ENCODE measurements at places on chromosomes 5 and 9.
A peak's percentile ranks its signal among the peaks of the same experiment; 100 is the strongest.

DNA sequence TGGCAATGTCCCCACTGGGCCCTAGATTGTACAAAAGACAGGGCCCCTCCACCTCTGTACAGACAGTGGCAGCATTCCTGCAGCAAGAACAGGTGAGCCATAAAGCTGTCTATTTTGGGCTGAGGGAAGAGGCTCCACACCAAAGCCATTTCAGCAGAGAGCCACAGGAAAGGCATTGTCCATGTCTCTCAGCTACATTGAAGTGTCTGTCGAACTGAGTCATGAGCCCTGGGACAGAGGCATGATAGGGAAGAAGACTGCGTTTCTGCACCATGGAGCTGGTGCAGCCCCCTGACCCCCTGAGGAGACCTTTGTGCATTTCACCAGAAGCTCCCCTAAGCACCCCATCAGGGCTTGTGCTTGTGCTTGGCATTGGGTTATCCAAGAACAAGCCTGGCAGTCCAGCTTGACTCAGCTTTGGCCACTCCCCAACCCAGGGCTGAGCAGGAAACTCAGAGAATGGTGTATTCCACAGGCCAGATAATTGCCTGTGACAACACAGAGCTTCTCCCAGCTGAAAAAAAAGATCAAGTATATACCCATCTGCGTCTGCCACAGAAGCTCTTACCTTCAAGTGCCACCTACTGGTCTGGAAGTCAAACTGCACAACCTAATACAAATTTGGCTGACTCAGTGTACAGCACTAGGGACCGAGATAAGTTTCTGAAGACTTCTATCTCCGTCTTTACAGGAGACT is 5.9 kb upstream of the FRMD3 start:
- peak; percentile 21 for DNase-seq

- DNase-seq = no peak
Observed at GRCh38 chr9:117103438-117104110, 311.3 kb downstream of the ASTN2 start.

DNA sequence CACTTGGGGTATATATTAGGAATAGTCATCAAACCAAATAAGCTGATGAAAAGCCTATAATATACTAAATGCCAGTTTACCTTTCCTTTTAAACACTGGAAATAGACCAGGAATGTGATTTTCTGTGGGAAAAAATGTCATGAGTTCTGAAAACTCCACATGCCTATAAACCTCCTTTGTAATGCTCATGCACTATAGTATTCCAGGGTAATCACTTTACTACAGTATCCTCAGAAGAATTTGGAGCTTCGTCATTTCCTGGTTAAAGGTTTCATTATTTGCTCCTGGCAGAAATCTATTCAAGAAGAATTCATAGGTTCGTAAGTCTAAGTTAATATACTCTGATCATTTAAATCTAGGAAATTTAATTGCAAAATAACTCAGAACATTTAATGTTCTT is 1076.7 kb upstream of the DMAC1 start:
- DNase-seq = no peak

GRCh38 chr9:69243116-69243515 is 69.0 kb downstream of the TJP2 start:
- no peak for DNase-seq

DNA sequence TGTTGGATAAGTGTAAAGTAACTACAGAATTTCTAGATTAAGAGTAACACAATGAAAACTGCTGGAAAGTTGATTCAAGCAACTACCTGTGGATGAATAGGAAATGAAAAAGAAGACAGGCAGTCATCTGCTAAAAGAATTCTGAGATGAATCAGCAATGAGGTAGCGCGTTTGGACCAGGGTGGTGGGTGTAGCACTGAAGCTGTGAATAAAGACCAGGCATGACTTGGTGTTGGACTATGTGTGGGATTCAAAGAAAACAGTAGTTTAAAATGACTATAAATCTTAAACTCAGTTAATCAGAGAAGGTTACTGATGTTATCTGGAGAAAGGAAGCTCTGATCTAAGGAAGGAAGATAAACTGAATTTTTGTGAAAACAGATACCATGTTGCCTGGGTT is 159.8 kb downstream of the FBN2 start:
- DNase-seq = no peak

- DNase-seq = no peak
Observed at GRCh38 chr5:127941646-127942045, 141.9 kb upstream of the SLC12A2 start.

DNA sequence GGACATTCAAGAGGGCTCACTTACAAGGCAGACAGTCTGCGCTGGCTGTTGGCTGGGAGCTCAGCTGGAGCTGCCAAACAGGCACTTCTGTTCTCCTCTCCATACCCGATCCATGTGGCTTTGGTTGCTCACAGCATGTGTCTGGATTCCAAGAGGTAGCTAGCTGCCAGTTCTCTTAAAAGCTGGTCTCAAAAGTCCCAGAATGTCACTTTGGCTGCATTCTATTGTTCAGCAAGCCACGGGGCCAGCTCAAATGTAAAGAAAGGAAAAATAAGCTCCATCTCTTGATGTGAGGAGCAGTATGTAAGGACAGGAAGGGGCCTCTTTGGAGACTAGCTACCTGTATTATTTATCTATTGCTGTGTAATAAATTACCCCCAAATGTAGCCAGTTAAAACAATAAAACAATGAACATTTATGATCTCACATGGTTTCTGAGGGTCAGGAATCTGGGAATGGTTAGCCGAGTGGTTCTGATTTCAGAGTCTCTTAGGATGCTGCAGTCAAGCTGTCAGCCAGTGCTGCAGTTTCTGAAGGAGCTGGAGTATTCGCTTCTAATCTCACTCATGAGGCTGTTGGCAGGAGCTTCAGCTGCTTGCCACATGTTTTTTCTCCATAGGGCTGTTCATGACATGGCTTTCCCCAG is 112.7 kb upstream of the CLINT1 start:
- no peak for DNase-seq

DNA sequence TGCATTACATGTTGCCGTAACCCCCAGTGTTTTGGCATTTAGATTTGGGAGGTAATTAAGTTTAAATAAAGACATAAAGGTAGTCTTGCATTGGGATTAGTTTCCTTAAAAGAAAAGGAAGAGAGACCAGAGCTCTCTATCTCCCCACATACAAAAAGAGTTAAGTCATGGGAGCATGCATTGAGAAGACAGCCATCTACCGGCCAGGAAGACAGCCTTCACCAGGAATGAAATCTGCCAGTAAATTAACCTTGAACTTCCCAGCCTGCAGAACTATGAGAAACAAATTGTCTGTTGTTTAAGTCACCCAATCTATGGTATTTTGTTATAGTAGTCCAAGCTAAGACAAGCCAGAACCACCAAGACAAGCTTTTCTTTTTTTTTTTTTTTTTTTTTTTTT is 567.0 kb upstream of the CDH18 start:
- DNase-seq = no peak

DNA sequence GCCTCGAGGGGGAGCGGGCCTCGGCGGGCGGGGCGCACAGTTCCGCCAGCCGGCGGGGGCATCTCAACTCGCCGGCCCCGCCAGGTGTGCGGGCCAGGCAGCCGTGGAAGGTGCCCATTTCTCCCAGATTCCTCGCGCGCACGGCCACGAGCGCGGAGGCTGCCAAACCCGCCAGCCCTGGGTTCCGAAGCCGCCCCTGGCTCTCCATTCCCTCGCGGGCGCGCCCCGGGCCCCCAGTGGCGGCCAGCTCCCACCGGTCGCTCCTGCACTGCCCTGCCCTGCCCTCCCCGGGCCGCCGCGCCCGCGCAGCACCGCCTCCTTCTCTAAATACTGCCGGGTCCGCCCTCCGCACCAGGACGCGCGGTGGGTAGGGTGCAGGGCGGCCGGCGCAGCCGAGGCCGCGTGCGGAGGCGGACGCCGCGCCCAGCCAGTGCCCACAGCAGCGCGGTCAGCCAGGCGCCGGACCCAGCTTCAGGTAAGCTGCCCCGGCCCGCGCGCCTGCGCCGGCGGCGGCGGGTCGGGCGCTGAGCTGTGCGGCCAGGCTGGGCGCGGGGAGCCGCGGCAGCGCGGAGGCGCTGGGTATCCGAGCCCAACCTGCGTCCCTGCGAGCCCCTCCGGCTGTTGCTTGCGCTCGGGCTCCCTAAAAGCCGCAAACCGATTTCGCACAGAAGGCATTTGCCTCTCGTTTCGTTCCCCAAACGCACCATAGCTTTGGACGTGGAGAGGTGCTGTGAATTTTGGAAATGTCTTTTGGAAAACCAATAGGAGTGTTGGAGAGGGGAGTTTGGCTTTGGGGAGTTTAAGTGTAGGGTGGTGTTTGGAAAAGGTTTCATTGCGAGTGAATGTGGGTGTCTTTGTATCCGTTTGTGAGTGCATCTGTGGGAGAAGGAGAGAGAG is at the start of gene TMEM171:
Gene TMEM171 (plus strand): TSS at position 354 of the 897 bp plus-strand sequence. CDS start 2,799 bp downstream, outside the sequence.
- DNase-seq = no peak

DNA sequence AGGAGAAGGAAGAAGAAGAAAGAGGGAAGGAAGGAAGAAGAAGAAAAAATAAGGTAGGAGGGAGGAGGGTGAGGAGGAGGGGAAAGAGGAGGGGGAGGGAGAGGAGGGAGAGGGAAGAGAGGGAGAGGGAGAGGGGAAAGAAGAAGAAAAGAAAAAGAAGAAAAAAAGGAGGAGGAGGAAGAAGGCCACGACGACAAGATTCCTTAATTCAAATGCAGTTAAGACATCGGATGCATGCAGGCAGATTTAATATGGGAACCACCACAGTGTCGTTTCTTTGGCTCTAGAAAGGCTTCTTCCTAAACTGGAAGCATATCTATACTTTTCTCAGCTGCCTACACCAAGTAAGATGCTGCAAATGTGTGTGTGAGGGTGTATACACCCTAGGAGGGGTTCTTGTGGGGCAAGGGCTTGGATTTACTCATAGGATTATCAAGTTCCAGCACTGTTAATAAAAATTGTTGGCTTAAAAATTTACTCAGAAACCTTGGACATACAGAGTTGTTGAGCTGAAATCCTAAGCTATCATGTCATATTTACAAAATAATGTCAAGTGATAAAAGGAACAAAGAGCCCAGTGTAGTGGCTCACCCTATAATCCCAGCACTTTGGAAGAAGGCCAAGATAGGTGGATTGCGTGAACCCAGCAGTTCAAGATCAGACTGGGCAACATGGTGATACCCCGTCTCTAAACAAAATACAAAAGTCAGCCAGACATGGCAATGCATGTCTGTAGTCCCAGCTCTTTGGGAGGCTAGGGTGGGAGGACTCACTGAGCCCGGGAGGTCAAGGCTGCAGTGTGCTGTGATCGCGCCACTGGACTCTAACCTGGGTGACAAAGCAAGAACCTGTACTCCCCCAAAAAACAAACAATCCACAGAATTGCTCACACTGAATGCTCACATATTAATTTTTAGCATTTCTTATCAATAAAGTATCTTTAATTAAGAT is 108.5 kb downstream of the UBAP2 start:
- DNase-seq = no peak

- no peak for DNase-seq
Observed at GRCh38 chr5:151682751-151683331, 3.9 kb downstream of the SPARC start.

DNA sequence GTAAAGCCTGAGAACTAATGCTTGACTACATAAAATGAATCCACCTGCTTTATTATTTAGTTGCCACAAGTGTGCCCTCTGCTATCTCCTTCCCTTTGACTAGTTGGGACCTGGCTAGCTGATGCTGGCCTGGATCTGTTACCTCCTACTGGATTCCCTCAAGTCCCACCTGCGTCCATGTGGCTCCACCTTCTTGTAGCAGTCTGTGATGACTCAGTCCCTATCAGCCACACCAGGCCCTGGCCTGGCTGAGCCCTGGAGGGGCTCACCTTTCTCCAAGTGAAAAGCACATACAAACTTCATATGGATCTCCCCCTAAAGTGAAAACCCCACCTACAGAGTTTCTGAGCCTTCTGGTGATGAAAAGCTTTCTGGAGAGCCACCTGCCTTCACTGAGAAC is 611.4 kb downstream of the SEMA5A start:
- no peak for DNase-seq

DNA sequence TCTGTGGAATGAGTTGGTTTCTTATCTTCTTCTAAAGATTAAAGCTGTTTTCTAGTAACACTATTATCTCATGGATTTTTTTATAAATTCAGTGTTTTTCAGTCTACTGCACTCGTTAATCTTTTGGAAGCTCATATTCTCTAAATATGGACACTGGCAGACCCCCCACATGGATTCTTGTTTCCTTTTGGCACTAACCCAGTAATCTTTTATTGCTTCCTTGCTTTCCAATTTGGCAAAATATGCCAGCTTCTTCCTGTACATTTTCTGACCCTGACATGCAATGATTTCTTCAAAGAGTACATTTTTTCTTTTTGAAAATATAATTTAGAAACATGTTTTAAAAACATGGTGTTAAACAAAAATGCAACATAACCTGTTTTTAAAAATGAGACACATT is 474.2 kb upstream of the FTMT start:
- DNase-seq = no peak

GRCh38 chr5:82754036-82754746 is 323.0 kb downstream of the TMEM167A start:
- DNase-seq = no peak

- no peak for DNase-seq
Observed at GRCh38 chr5:136528481-136529030, 163.2 kb upstream of the TRPC7 start.

DNA sequence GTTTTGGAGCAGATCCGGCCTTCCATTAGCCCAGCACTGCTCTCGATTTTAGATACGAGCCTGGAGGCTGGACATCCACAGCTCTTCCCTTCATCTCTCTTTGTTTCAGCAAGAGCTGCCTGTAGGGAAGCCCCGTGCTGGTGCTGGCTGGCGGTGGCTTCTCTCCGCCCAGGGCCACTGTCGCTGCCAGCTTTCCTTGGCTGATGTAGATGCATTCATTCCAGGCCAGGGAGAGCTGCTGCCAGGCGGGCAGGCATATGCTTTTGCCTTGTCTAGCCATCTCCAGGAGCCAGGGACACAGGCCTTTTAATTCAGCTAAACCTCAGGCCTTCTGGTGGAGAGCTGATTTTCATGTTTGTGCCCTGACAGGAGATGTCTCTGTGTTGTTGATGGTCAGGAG is 409.3 kb upstream of the CLINT1 start:
- DNase-seq = no peak

GRCh38 chr5:53017383-53017782 is 28.2 kb downstream of the ITGA2 start:
- DNase-seq = no peak

DNA sequence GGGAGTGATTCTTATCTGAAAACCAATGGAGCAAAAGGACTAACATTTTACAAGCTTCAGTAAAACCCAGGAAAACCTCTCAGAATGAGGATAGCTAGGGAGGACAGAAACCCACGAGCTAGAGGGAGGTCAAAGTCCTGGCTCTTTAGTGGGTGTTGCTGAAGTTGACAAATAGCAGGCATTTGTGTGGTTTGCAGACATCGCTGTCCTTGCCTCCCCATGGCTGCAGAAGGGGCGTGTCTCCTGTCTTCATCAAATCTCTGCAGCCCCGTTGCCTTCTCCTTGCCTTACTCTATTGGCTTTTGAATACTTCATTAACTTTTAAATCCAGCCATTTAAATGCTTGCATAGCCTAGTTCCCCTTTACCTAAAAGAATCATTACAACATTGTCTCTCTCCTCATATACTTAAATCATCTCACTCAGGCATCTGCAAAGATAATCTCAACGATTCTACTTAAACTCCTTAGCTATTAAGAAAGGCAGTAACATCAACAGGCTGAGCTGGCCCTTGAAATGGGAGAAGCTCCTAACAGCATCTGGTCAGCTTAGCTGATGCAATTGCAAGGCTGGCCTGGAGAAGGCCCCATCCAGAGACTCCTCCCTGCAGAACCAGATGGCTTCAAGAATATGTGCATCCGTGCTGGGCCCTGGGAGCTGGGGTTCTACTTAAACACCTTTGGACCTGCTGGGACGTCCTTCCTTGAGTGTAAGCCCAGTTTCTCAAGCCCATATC is 152.8 kb upstream of the TAS2R1 start:
- DNase-seq = no peak

All from NCI-H2107 (cell line).